ENCODE measurements at places on chromosomes 5 and 9.

DNA sequence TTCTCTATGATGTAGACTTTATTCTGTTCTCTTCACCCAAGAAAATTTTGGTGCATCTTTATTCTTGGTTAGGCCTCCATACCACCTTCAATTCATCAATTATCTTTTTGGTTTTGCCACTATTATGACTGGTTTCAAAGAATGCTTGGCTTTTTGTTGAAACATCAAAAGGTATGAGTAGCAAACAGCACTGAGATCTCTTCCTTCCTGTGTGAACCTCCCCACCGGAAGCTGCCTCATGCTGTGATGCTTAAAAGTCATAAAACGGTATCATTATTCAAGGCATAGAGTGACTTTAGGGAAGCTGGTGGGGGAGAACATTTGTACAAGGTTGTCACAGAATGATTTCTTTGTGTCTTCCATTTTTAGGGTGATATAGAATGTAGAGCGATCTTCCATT, 70.6 kb downstream of the IQGAP2 start:
- DNase-seq: peak; percentile 49

DNA sequence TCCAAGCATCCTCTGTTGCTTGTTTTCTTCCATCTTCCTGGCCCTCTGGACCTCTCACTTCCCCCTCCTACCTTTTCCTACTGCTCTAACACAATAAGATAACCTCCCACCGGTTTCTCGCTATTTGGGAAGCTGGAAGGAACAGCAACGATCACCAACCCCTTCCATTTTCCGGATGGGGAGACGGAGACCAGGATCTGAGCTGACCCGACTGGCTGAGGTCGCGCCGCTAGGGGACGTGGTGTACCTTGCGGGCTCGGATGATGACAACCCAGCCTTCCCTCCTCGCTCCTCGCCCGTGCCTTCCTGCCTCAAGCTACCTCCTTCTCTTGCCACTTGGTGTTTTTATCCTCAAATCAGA, 1.9 kb downstream of the LPAR1 start:
- DNase-seq: no peak

DNA sequence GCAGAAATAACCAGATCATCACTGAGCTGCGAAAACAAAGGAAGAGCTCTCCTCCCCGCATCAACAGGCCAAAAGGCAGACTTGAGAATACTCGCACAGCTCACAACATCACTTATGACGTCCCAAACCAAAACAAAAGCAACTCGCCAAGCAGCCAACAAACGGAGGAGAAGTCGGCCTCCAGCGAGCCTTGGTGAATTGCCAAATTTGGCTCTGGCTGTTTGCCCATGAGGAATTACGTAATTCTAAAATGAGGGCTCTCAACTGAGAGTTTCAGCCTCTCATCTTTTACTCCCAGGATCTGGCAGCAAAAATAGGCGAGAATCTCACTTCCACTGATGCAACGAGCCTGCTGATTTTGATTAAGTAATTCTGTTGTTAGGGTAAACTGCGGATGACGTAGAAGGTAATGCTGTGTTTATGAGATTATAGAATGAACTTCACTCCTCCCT, 51.7 kb upstream of the SEMA6A start:
- DNase-seq: no peak

GRCh38 chr9:70263421-70263820, 4.6 kb downstream of the SMC5 start:
- no peak for DNase-seq

DNA sequence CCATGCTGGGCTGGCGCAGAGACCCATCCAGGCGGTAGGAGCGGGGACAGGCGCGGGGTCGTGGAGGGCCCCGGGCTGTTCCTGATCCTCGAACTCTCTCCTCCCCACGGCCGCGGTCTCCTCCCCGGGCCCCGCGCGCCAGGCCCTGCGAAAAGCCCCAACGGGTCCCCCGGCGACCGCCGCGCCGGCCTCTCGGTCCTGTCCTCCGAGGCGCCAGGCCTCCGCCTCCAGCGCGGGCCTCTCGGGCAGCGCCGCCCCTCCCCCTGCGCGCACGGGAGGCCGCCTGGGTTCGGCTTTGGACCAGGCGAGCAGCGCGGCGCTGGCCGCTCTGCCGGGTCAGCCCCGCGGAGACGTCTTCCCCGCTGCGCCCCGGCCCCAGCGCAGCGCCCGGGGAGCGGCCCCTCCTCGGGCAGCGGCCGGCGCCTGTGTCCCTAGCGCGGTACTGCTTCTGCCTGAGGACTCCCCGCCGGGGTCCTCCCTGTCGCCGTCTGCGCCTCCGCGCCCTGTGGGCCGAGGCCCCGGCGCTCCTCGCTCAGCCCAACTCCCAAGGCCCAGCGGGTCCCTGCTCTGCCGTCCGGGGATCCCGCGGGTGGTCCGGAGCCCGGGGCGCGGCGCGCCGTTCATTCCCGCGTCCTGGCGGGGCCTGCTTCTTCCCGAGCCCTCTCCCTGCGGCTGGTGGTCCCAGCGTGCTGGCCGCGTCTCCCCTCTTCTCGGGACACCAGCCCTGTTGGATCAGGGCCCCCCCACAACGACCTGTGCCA, 13.4 kb downstream of the COL23A1 start:
- DNase-seq: no peak

DNA sequence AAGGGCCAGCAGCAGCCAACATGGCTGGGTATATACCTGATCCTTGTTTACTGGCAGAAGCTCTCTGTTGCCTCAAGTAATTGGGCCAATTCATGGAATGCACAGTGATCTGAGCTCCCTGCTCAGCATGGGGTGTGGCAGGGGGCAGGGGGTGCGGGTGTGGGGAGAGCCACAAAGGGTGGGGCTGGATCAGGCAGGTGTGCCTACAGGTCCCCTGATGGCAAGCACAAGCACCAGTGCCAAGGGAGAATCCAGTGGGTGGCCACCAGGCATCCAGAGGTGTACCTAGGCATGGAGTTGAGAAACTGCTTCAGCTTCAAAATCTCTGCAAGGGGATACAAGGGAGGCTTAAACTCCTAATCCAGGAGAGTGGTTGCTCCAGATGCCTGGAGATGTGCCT, 235.8 kb upstream of the TLE4 start:
- DNase-seq: no peak

DNA sequence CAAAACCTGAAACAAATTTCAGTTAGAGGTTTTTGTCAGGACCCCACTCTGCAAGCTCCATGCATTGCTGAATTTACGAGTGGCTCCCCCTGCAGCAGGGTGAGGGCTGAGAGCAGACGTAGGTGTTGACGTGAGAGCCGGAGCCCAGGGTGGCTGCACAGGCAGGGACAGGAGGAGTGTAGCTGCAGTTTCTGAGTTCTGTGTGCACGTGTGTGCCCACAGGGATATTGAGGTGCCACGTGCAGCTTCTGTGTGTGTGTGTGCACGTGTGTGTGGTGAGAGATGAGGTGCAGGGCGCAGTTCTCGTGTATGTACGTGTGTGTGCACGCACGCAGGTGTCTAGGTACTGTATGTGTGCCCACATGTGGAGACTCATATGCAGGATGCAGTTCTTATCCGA, 14.6 kb downstream of the PLEKHG4B start:
- DNase-seq: no peak

GRCh38 chr9:31135567-31135966, 1248.9 kb upstream of the ACO1 start:
- no peak for DNase-seq

DNA sequence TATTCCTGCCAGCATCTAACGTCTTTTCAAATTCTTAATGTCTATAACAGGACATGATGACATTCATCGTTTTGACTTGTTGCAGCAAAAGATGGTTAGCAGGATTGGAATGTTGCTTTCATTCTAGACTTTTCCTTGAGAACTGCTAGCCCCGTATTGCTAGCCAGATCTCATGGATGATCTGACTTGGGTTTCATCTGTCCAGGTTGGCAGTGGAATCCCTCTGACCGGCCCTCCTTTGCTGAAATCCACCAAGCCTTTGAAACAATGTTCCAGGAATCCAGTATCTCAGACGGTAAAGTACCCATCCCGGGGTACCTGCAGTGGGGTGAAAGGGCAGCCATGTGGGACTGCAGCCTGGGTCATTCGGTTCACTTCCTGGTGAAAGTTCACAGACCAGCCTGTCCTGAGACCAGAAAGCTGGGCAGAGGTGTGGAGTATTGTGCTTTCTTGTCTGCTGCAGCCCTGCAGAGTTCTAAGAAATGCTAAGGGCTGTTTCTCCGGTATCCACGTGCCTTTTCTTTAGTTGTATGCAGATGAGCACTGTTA, 16.7 kb downstream of the QRFP start:
- DNase-seq: no peak

- no peak for DNase-seq
These were observed at the start of gene NIPAL4 for GRCh38 chr5:157459715-157460599. Gene NIPAL4, plus strand, starts transcription at chr5:157460213. Its CDS starts 108 bp downstream, at chr5:157460321.

DNA sequence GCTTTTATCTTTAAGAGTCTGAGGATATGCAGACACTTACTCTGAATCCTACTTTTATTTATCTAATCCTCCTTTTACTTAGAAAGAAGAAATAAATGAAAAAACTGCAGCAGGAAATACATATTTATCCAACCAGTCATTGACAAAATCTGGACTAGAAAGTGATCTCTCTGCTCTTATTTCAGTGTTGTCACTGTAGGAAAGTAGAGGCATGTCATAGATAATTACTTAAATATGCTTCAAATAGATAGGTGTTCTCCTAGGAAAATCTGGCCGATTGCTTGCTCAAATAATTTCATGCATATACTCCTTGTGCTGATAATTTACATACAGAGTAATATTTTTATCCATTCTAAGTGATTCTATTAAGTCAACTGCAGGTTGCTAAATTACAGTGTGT, 2001.9 kb upstream of the C9orf72 start:
- DNase-seq: no peak

GRCh38 chr5:137236849-137237507, 262.1 kb downstream of the SPOCK1 start:
- no peak for DNase-seq

DNA sequence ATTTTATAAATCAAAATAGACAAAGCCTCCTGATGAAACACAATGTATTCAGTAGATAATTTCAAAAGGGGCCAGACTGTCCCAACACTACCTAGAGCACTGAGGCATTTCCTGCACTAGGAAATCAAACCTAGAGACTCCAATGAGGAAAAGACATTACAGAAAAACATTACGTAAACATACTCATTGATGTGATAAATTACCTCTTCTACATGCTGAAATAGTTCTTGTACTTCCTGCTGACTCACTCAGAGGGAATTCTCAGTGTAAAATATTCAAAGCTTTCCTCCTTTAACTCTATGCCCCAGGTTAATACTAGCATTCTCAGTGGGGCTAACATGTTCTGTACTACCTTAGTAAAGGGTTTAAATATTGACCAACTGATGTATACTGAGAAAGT, 178.0 kb downstream of the ESM1 start:
- DNase-seq: no peak

DNA sequence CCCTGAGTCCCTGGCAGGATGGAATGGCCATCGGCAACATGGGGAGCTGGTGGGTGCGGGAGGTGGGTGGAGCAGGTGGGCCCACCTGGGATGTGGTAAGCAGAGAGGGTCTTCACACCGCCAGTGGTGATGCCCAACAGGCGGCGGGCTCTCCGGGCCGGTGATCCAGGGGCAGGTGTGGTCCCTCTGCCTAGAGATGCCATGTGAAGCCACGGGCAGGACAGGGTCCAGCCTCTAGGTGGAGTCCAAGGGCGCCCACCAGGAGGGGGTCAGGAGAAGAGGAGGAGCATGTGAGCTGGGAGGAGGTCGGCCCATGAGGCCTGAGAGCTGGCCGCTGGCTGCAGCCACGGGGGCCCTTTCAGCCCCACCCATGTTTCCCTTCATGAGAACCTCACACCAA, 221.1 kb downstream of the FANCC start:
- DNase-seq: no peak

DNA sequence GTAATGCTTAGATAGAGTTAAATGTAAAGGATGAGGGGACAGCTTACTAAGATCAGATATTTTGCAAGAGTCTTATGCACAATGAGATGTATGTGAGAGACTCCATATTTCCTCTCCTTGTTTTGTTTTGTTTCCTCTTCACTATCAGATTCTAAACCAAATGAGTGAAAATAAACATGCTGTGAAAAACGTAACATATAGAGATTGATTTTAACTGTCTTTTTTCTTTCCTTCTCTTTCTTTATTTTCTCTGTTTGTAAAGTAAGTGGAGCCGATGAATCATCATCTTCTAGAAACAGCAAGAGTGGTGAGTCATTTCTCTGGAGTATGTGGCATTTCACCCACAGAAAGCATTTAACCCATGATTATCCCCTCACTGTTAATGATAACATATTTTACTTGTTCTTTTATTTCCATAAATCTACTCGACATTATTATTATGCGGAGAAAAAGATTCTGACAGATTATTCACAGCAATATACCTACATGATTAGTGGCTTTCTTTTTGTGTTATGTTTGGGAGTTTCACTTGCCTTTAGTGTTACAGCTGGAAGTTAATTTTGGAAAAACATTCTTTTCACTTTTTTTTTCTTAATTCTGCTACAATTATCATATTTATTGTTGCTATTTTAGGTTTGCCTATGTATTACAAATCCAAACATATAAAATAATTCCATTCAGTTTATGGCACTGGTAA, 2.1 kb upstream of the ANXA1 start:
- DNase-seq: no peak

- no peak for DNase-seq
These were observed 31.1 kb downstream of the RALGPS1 start for GRCh38 chr9:126945682-126946081.

GRCh38 chr9:1117439-1117838, 67.3 kb downstream of the DMRT2 start:
- DNase-seq: no peak

DNA sequence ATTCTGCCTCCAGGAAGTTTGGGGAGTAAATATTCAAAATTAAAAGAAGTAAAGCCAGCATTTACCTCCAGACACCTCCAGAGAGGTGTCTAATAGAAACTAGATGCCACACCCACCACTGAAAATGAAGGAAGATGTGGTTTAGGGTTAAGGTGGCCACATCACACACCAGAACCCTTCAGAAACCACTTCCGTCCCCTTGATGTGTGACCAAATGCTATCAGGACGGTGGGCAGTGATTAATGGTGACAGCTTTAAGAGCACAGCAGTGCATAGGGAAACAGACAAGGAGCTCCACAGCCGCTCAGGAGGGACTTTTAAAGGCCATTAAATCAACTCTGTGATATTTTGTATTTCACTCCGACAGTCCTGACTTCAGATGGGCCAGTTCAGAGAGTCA, 295.2 kb downstream of the BRINP1 start:
- no peak for DNase-seq

- DNase-seq: no peak
These were observed 283.4 kb downstream of the NFIB start for GRCh38 chr9:14030375-14031059.

- DNase-seq: no peak
These were observed 330 bp downstream of the TBC1D2 start for GRCh38 chr9:98255061-98255577.

DNA sequence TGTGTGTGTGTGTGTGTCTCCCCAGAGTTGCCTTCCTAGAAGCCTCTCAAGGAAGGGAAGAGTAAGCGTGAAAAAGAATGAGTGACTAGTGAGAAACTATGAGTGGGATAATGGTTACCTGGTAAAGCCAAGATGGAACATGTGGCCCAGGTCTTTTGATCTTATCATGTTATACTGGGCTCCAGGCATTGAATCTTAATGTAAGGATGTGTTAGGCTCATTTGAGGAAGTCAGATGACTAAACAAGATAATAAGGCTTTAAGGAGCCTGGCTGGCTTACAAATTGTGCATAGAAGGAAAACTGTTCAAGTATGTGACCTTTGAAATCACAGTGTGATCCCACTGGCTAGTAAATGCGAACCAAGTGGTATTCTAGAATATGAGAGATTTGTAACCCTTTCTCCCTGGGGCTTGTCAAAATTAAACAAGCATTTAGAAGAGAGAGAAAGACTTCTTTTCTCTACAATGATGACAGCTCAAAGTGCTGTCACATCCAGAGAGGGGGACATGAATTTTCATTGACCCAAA, 29.9 kb upstream of the HMHB1 start:
- DNase-seq: no peak
